ENCODE measurements at places on chromosomes 3 and 15.

DNA sequence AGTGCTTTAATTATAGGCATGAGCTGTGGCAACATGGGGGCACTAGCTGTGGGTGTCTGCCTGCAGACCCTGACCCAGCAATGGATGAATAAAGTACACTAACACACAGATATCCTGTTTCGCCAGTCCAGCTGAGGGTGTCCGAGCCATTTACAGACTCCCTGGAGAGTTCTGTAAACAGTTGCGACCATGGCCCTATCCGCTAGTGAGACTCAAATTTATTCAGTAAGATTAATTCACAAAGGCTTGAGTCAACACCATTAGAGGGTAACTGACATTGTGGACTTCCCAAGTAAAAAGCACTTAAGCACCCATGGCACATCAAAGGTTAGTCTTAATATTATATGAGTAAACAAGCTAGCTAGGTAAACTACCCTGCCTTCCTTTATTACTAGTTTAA lies 161.6 kb downstream of the TBL1XR1 start:
- no peak for DNase-seq

- no peak for DNase-seq
Measured at GRCh38 chr3:182683858-182684257, 109.4 kb upstream of the ATP11B start.

GRCh38 chr15:69897471-69898237 lies 200.1 kb downstream of the TLE3 start:
- DNase-seq, result no peak

DNA sequence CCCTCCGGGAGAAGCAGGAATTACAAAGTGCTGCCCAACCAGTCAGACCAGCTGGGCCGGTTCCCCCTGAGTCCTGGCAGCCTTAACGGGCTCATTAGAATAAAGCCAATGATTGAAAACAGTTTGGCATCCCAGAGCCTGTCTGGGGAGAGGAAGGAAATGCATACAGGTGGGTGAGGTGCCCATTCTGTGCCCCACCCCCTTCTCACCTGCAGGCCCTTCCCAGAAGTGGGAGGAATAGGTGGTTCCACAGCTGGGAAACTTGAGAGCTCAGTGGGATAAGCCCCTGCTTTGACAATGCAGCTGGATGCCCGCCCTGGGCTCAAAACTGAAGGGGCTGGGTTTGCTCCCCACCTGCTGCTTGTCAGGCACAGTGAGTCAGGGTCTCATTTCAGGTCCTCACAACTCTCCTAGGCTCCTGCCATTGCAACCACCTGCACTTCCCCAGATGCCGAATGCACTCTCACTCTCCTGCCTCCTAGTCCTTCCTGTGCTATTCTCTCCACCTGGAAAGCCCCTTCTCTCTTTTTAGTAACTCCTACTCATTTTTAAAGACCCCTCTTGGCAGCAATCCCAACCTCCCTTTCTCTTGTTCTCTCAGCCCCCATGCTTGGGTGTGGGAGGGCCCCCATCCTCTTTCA lies 5.5 kb upstream of the BUB1B start:
- DNase-seq, result no peak

- DNase-seq, result no peak
Measured at GRCh38 chr15:25611603-25612002, 172.8 kb upstream of the UBE3A start.

GRCh38 chr15:25890529-25890928 lies 27.4 kb upstream of the ATP10A start:
- no peak for DNase-seq

DNA sequence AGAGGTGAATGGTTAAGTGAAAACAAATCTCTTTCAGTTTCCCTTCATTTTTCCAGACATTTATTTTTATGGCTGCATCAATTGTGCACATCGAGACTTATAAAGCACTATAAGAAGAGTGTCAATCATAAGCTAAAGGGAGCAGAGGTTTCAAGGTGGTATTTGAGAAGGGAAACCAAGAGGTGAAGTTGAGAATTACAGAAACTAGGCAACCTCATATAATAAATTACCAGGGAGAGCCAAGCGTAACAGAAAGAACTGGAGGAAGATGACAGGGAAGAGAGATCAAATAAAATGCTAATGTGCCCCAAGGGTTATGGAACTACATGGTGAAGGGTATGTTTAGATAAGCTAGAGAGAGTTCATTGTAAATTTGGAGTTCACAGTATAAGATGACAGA lies 6.3 kb upstream of the CCDC54 start:
- no peak for DNase-seq

GRCh38 chr15:39657181-39657580 lies 76.3 kb downstream of the THBS1 start:
- DNase-seq, result no peak

DNA sequence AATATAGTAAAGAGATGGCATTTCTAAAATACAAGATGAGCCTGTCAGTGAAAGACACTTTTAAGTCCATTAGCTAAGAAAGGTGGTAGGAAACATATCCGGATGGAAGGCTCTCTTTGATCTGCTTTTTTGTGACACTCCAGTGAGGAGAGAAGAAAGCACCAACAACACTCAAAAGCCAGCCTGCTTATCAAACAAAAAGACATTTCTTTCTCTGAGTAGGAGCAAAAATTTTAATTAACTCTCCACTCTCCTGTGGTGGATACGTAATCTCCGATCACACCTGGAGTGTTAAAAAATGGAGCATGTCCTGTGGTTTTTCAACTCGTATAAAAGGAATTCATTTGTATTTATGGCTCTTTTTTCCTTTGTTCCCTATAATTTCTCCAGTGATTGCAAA lies 65.3 kb downstream of the OXNAD1 start:
- DNase-seq, result no peak
